Right lobe of liver (tissue), 6 donors: ENCODE measurements at places on chromosomes 12 and 14.

DNA sequence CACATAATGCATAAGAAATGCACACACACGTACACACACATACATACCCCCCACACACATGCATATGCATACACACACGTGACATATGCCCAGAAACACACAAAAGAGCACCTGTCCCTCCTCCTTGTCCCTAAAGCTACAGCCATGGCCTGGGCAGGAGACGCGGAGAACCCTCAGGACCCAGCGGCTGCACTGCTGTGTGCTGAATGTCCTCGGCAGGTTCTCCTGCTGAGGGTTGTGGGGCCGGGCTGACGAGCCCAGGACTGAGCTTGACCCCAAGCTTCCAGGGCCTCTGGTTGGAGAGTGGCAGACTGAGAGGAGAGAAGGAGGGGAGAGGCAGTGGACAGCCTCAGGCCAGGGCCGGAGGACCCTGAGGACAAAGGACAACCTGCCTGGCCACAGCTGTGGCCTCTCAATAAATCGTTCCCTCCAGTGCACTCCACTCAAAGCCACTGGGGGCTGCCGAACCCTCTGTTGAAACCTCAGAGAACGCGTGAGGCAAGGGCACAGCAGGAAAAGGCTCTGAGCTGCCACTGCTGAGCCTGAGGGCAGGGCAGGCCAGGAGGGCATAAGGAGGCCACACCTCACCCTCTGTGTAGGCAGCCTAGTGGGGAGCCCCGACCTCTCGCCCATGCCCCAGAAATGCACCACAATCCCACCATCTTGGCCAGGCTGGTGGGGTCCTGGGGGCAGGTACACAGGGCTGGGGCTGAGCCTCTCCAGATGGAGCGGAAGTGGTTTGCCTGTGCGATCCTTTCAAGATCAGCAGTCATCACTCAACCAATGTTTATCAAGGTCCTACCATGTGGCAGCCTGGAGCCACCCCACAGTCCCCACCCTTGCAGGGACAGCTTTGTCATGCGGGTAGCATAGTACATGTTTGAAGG is 3.1 kb downstream of the CACNA2D4 start:
- H3K4me1 ChIP-seq: no peaks in the 10 kb centered on the region
- H3K4me3 ChIP-seq: no peak overlapping the region
- no peaks in the 10 kb centered on the region for H3K27me3 ChIP-seq
- H3K36me3 ChIP-seq: no peaks in the 10 kb centered on the region

DNA sequence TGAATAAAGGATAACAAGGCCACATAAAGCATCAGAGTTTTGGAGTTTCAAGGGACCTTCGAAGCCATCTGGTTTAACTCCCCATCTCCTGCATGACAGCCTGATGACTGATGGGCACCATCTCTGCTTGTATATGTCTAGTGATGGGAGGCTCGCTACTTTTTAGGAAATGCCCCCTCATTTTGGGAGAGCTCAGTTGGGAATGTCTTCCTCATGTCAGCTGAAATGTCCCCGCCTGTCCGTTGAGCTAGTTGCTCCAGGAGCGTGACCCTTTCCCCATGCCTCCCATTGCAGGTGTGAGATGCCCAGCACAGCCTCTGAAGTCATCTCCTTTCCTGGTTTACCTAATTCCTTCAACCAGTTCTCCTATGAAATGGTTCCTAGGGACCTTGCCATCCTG is 69.6 kb upstream of the CAPRIN2 start:
- H3K27ac ChIP-seq: no peak overlapping the region
- no peak overlapping the region for H3K4me3 ChIP-seq
- H3K27me3 ChIP-seq: no peaks in the 10 kb centered on the region
- DNase-seq: no peak
- H3K36me3 ChIP-seq: no peaks in the 10 kb centered on the region
- no peaks in the 10 kb centered on the region for H3K4me1 ChIP-seq

- peaks cover 8% of the 10 kb centered on the region for H3K36me3 ChIP-seq
- no peak overlapping the region for H3K27ac ChIP-seq
- no peaks in the 10 kb centered on the region for H3K27me3 ChIP-seq
- H3K4me3 ChIP-seq: no peak overlapping the region
- no peak for DNase-seq
- H3K4me1 ChIP-seq: peaks cover 67% of the 10 kb centered on the region
Observed at GRCh38 chr12:50107416-50108268, 3.8 kb downstream of the GPD1 start.

DNA sequence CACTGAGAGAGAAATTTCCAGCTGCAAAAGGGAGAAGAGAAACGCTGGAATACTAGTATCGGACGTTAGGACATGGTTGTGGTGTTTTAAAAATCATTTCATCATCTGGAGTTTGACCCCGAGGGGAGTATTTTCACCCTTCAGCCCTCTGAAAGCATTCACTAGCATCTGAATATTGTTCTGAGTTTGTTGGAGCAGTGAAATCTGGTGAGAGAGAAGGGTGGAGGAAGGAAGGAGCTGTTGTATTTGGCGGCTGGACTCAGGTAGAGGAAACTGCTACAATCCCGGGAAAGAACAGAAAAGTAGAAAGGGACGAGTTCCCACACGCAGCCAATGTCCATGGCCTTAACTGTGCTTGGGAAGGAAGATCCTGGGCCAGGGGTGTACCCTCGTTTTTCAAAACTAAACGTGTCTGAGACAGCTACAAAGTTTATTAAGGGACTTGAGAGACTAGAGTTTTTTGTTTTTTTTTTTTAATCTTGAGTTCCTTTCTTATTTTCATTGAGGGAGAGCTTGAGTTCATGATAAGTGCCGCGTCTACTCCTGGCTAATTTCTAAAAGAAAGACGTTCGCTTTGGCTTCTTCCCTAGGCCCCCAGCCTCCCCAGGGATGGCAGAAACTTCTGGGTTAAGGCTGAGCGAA is 896 bp upstream of the CDKN1B start:
- DNase-seq: no peak
- H3K4me1 ChIP-seq: peaks cover 8% of the 10 kb centered on the region

- no peaks in the 10 kb centered on the region for H3K36me3 ChIP-seq
- no peak overlapping the region for H3K27ac ChIP-seq
- H3K27me3 ChIP-seq: no peaks in the 10 kb centered on the region
- H3K4me1 ChIP-seq: no peaks in the 10 kb centered on the region
Observed at GRCh38 chr14:67852926-67853604, 33.5 kb downstream of the RAD51B start.

DNA sequence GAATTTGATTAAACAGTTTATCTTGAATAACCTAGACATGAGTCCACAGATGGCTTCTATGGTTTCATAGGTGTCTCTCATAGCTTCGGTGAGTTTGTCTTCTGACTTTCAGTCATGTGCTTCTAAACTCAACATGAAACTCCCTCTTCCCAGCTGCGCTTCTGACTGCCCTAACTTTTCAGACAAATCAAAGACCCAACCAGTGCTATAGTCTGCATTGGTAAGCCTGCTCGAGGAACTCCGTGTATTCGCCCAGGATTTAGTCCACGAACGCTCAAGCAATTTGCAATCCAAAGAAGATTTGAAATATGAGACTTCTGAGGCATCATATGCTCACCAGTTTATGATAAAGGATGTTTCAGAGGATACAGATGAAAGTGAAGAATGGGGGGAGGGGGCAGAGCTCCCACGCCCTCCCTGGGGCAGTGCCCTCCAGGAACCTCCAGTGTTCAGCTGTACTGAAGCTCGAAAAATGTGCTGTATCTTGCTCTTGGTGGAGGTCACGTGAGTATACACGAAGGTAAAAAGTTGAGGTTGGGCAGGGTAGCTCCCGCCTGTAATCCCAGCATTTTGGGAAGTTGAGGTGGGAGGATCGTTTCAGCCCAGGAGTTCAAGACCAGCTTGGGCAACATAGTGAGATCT is 5.2 kb upstream of the RILPL2 start:
- no peak overlapping the region for H3K4me3 ChIP-seq
- no peaks in the 10 kb centered on the region for H3K36me3 ChIP-seq
- peaks cover 9% of the 10 kb centered on the region for H3K4me1 ChIP-seq
- DNase-seq: no peak

DNA sequence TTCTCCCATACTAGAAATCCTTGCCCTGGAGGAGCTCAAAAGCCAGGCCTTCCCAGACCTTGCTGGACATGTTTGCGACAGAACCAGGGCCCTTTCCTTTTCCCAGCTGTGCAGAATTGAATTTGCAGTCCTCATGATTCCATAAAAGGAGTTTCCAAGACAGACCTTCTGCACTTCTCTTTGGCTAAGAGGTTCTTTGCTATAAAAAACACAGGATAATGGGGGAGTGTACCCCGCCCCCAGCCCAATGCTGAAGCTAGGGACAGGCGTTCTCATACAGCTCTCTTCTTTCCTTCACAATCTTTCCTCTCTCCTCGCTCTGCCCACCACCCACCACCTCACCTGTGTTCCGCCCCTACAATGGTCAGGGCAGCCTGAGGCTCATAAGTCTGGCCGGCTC is 172.3 kb upstream of the FKBP4 start:
- H3K27ac ChIP-seq: no peak overlapping the region
- no peaks in the 10 kb centered on the region for H3K27me3 ChIP-seq
- no peak for DNase-seq
- no peak overlapping the region for H3K4me3 ChIP-seq

DNA sequence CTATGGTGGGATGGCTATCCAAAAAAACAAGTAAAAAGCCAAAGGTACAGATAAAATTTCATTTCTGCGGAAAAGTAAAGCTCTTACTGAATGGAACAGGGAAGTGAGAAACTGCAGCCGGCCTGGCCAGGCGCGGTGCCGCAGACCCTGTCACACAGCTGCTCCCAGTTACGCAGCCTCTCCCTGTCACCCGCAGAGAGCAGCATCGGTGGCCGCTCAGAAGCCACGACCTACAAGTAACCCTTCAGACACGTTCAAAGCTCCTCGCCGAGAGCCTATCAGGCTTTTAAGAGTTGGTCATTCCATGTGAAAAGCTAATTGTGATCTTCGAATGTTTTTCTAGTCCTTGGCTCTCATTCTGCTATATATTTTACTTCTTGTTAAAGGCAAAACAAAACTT is 11.0 kb upstream of the ANKLE2 start:
- peaks cover 6% of the 10 kb centered on the region for H3K4me1 ChIP-seq
- H3K27ac ChIP-seq: no peak overlapping the region
- DNase-seq: no peak
- no peaks in the 10 kb centered on the region for H3K27me3 ChIP-seq
- no peak overlapping the region for H3K4me3 ChIP-seq
- H3K36me3 ChIP-seq: peaks cover 62% of the 10 kb centered on the region

DNA sequence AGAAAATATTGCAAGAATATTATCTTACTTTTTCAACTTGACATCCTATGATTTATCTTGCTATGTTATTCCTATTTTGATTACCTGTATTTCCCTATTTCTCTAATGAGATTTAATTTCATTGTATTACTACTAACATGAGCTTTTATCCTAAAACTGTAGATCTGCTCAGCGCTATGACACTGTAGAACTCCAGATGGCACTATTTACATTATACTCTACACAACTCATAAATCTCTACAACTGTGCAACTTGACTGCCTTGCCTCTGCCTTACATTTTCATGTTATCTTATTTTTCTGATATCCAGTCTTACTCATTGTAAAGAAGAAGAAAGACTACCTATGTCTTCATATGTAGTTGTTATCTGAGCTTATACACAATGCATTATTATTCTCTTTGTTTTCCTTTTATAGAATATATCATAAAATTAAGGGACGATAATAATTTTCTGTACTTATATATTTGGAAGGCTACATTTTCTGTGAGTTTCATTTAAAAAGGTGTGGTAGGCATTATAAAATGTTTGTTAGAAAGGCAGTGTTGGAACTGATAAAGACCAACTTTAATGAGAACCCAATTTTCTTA is 24.1 kb downstream of the NUP37 start:
- H3K27ac ChIP-seq: no peak overlapping the region
- no peak overlapping the region for H3K4me3 ChIP-seq
- no peaks in the 10 kb centered on the region for H3K27me3 ChIP-seq
- no peaks in the 10 kb centered on the region for H3K4me1 ChIP-seq

- H3K4me3 ChIP-seq: no peak overlapping the region
- no peaks in the 10 kb centered on the region for H3K27me3 ChIP-seq
- H3K4me1 ChIP-seq: peaks cover 5% of the 10 kb centered on the region
Observed at GRCh38 chr14:81727218-81727617, 193.6 kb upstream of the SEL1L start.

DNA sequence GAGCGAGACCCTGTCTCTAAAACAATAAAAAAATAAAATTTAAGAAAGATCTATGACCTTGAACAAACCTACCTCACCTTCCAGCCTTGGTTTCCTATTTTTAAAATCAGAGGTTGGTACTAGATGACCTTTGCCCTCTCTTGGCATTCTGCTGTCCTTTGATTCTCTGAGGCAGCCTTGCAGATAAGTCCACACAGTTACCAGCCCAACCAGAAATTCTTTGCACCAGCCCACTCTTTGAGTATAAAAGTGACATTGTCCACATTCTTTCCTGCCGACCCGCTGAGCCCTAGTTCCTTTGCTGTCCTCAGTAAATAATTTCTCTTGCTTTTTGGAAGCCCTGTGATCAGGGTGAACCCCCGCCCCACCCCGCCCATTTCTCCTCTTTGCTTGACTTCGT is 150.4 kb downstream of the PHETA1 start:
- H3K36me3 ChIP-seq: no peaks in the 10 kb centered on the region
- H3K27ac ChIP-seq: no peak overlapping the region
- no peaks in the 10 kb centered on the region for H3K4me1 ChIP-seq
- H3K4me3 ChIP-seq: no peak overlapping the region

- H3K36me3 ChIP-seq: no peaks in the 10 kb centered on the region
- no peaks in the 10 kb centered on the region for H3K4me1 ChIP-seq
- DNase-seq: no peak
Observed at GRCh38 chr12:124501112-124501561, 66.3 kb downstream of the NCOR2 start.

GRCh38 chr12:75103822-75104221 is 105.8 kb downstream of the KCNC2 start:
- no peak overlapping the region for H3K27ac ChIP-seq
- DNase-seq: no peak
- no peaks in the 10 kb centered on the region for H3K4me1 ChIP-seq
- no peak overlapping the region for H3K4me3 ChIP-seq
- no peaks in the 10 kb centered on the region for H3K27me3 ChIP-seq
- no peaks in the 10 kb centered on the region for H3K36me3 ChIP-seq

- H3K27me3 ChIP-seq: no peaks in the 10 kb centered on the region
- no peak for DNase-seq
- peak overlapping the region; percentile 83 for H3K27ac ChIP-seq
- peaks cover 8% of the 10 kb centered on the region for H3K4me1 ChIP-seq
- H3K36me3 ChIP-seq: peaks cover 11% of the 10 kb centered on the region
Observed at GRCh38 chr12:124855275-124855957, 8.2 kb downstream of the SCARB1 start.

GRCh38 chr12:58905422-58905821 is 14.9 kb downstream of the LRIG3 start:
- no peaks in the 10 kb centered on the region for H3K4me1 ChIP-seq
- no peaks in the 10 kb centered on the region for H3K27me3 ChIP-seq
- no peak overlapping the region for H3K27ac ChIP-seq
- no peaks in the 10 kb centered on the region for H3K36me3 ChIP-seq
